Stromal cell of bone marrow (primary cell): ENCODE measurements at places on chromosomes 2 and 18.

GRCh38 chr18:53004798-53005197 is 664.8 kb downstream of the DCC start:
- no peak for DNase-seq

GRCh38 chr2:61471905-61472805 is 1.3 kb upstream of the USP34 start:
- DNase-seq = no peak

DNA sequence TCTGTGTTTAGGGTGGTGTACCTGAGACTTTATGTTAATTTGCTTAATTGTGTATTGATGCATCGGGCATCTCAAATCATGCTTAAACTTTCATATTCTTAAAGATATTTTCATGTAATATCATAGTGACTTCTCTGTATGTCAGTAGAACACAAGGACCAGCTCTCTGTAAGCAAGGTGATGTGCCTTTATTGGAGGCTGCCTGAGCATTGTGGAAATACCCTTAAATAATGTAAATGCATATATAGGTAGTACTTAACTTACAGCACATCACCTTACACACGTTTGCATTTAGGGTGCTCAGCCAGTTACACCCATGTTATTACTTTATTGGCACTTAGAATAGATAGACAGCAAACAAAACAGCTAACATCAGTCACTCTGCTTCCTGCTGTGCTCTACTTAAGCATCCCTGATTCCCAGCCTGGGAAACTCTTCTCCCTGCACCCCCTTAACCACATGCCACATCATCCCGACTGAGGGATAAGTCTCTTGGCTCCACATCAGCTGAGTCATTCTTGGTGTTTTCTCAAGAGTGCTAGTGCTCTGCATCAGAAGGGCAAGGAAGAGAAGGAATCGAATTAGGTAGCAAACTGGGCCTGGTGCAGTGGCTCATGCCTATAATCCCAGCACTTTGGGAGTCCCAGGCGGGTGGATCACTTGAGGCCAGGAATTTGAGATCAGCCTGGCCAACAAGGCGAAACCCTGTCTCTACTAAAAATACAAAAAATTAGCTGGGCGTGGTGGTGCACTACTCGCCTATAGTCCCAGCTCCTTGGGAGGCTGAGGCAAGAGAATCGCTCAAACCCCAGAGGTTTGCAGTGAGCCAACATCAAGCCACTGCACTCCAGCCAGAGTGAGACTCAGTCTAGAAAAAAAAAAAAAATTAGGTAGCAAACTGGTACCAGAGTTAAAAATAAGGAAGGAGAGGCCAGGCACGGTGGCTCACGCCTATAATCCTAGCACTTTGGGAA is 108.7 kb downstream of the MAP3K20 start:
- peak; percentile 100 for DNase-seq

DNA sequence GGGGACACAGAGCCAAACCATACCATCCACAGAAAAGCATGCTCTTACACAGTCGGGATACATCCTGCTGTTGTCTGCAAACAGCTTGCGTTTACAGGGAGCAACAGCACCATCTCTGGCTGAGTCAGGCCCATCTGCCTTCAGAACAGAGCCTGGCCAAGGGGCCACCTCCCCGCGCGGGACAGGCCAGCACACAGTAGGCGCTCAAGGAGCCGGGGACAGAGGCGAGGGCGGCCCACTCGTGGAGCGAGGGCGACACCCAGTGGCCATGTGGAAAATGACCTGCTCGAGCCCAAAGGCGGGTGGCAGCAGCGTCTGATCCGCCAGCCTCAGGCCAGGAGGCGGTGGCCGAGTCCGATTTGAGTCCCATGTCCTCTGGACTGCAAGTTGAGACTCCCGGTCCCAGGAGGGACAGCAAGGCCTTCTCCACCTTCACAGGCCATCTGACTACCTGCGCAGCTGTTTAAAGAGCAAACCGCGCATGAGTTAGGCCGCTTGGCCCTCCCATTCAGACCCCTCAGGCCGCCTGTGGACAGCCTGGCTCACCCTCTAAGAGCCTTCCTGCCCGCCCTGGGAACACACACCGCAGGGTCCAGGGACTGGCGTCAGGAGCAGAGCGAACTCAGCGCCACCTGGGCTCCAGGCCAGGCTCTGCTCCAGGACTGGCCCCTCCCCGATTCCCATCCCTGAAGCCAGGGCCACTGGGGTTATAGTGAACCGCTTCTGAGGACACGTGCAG is 38.3 kb downstream of the TTC32 start:
- no peak for DNase-seq

DNA sequence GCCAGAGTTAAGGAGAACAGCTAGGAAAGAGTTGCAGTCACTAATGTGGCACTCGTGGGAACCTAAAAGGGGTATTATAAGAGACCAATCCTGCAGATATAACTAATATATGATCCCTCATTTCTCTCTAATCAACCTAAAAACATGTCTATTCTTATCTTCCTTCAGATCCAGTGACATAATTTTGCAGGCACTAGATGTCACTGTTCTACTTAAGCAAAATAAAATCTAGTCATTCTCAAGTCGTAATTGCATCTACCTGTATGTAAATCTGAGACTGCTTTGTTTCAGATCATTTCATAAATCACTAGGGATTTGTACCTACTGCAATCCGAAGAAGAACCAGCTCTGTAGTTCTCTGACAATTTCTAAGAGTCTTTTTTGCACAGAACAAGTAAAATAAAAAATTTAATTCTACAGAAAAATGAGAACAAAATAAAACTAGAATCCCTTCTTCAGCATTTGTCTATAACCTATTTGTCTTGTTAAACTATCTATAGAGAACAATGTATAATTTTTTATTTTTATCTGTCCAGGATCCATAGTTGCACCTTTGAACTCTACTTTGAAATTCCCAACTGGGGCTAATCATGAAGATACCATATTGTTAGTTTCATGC is 56.5 kb upstream of the ERBB4 start:
- peak; percentile 10 for DNase-seq

DNA sequence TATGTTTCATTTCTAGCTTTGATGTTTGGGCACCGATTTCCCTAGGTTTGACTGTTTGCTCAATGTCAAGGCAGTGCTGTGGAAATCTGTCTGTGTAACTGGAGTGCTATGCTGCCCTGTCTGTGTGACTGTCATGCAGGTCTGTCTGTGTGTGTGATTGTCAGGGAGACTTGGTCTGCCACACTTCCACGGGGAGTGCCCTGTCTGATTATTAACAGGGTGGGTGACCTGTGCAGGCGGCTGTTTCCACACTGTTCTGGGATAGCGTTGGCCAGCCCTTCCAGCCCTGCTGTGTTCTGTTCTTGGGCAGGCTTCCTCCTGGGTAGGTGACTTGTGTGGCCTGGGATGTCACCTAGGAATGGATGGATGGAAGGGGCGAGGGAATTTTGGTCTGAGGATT is 85.3 kb downstream of the FHOD3 start:
- DNase-seq = no peak

- no peak for DNase-seq
These were observed 12.2 kb upstream of the ARL5A start for GRCh38 chr2:151840216-151841046.
